NCI-H774 (cell line): ENCODE measurements at places on chromosomes 6 and 20.

DNA sequence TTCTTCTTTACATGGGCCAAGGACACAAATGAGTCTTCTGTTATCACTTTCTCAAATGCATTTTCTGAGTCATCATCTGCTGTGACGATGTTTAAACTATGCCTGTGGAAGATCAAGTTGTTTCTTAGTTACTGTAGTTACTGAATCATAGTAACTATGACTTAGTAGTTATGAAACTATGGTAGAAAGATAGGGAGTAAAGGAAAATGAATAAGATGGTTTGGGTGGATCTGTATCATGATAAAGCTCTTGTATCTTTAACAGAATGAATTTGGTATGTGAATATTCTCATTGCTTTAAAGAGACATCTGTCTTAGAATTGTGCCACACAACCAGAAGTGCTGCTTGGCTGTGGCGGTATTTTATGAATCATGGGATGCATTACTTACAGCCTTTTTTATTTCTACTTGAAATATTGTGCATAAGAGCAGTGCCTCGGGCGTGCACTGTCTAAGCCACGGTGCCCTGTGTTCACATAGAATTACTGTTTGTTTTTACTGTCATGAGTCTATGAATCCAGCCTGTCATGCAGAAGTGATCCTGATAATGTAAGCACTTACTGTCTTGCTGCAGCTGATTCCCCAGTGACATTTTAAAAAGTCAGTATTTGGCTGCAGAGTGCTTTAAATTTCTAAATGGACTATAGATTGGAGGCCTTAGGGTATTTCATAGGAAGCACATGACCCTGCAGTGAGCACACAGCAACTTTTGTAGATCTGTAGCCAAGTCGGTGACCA lies 215.2 kb downstream of the TMEM242 start:
- DNase-seq, result no peak

DNA sequence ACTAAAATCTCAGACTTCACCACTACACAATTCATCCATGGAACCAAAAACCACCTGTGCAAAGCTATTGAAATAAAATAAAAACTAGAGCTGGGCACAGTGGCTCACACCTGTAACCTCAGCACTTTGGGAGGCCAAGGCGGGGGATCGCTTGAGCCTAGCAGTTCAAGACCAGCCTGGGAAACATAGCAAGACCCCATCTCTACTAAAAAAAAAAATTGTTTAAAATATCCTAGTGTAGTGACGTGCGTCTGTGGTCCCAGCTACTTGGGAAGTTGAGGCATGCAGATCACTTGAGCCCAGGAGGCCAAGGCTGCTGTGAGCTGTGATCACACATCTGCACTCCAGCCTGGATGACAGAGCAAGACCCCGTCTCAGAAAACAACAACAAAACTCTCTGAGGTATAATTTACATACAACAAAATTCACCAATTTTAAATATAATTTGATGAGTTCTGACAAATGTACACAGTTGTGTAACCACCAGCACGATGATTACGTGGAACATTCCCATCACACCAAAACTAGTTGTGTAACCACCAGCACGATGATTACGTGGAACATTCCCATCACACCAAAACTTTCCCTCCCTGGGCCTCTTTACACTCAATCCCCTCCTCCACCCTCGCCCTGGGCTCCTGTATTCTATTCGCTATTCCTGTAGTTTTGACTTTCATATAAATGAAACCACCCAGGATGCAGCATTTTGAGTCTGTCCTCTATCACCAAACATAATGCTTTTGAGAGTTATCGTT lies 107.5 kb downstream of the TAF4 start:
- no peak for DNase-seq

GRCh38 chr6:107064579-107065065 lies 36.6 kb downstream of the MTRES1 start:
- DNase-seq, result no peak

- peak; percentile 25 for DNase-seq
Measured at GRCh38 chr6:35919827-35920751, 809 bp downstream of the SRPK1 start.

DNA sequence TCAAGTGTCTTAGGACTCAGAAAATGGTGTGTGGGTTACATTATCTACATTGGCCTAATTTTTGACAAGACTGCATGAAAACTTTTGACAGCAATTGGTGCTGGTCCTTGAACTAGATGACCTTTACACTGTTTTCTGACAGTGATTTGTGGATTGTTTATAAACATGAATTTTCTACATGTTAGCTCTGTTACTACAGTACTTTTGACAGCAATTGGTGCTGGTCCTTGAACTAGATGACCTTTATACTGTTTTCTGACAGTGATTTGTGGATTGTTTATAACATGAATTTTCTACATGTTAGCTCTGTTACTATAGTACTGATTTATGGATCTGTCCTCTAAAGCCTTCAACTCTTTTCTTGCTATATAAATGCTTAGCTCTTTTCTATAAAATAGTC lies 16.7 kb downstream of the KCTD20 start:
- DNase-seq, result no peak

DNA sequence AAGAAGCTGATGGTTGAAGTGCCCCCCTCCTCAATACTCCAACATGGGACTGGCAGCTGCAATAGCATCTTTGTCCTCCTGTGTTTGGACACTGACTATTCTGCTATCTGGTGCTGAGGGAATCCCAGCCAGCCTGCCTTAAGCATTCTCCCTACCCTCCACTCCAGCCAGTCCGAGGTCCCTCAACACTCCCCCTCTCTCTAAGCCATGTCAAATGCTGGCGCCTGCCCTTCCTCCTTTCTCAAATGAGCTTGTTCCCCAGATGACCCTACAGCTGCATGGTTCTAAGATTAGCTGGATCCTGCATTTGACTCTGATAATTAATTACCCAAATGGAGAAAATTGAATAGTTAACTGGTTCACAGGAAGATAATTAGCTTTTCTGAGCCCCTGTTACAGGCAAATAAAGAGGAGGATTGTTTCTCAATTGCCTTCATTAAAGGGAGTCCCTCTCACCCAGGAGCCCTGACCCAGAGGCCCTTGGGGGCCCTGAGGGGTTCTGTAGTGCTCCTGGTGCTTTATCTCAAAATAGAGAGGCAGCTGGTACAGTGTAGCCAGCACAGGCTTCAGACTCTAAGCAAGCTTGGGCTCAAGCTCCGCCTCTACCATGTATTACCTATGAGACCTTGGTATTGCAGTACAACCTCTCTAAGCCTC lies 37.9 kb upstream of the CHD6 start:
- no peak for DNase-seq

- DNase-seq, result no peak
Measured at GRCh38 chr6:67300430-67301040, 1334.5 kb upstream of the ADGRB3 start.

GRCh38 chr6:7661364-7661763 lies 64.5 kb upstream of the BMP6 start:
- DNase-seq, result no peak

DNA sequence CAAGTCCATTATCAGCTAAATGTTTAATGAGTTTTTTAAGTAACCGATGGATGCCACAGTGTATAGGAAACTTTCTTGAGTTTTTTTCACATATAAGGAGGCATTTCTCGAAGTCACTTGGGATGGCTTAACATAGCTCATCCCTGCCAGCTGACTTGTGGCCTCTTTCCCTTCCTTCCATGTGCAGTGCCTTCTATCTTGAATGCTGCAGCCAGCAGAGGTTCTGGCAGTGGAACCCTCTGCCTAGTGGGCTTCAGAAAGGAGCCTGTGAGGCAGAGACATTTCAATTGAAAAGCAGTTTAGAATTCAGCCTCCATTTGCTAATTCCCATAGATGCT lies 51.9 kb downstream of the AKAP12 start:
- no peak for DNase-seq

GRCh38 chr20:19367591-19367990 lies 155.1 kb downstream of the SLC24A3 start:
- no peak for DNase-seq

DNA sequence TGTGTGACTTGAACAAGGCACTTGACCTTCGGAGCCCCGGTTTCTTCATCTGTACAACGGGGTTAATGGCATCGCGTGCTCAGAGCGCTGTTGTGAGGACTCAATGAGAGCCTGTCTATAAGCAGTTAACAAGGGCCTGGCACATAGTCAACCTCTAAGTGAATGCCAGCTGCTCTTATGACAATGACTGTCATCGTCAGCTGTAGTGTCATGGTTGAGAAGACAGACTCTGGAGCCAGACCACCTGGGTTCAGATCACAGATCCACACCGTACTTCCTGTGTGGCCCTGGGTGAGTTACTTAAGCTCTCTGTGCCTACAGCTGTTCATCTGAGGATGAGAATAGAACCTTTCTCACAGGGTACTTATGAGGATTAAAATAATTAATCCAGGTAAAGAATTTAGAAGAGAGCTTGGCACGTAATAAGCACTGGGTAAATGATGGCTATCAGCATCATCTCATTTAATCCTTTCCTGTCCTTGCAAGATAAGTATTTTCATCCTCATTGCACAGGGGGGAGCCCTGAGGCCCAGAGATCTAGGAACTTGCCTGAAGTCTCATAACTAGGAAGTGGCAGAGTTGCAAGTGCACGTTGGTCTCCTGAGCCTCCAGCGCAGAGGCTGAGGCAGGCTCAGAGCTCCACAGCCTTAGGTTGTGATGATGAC lies 105.3 kb downstream of the EYA2 start:
- peak; percentile 48 for DNase-seq

GRCh38 chr20:34240693-34241615 lies at the start of gene ASIP:
Gene ASIP (plus strand): TSS chr20:34241423. CDS start chr20:34260375, 18,952 bp downstream.
- DNase-seq, result no peak

GRCh38 chr6:88296694-88297093 lies 130.5 kb upstream of the CNR1 start:
- no peak for DNase-seq

DNA sequence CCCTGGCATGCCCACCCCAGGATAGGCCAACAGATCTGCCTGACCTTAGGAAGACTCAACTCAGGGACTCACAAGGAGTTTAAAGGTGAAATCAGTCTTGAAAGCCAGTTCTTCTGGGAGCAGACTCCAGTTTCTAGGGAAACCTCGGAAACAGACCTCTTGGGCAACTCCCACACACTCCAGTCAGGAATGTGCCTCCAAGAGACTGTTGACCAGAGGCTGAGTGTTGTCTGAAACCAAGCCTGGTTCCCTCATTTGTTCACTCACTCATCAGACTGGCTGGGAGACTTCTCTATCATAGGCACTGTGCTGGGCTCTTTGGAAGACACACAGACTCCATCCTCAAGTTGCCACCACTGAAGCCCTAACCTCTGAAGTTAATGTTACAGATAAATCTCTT lies 1.8 kb downstream of the TREM1 start:
- DNase-seq, result no peak

DNA sequence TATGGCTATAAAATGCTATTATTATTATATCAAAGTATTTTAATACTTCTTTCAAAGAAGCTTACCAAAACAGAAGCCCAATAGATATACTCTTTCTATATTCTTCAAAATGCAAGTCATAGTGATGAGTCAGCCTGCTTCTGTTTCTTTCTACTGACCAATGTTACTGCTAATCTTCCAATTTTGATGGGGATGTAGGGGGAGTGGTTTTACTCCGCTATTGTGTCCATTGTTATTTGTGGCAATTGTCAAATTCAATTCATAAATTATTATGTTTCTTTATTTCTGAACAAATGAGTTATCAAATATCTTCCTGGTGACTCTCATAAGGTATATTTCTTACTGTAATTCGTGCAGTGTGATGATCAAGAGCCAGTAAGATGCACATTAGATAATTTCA lies 221.5 kb upstream of the DEFB112 start:
- DNase-seq, result no peak

- DNase-seq, result no peak
Measured at GRCh38 chr6:148109732-148110131, 232.9 kb upstream of the SASH1 start.

- no peak for DNase-seq
Measured at GRCh38 chr6:128712898-128713297, 170.0 kb upstream of the LAMA2 start.

- no peak for DNase-seq
Measured at GRCh38 chr6:46776070-46776712, 17.0 kb upstream of the MEP1A start.
